Activated naive CD4-positive, alpha-beta T cell (primary cell): ENCODE measurements at places on chromosomes 11 and 22.

DNA sequence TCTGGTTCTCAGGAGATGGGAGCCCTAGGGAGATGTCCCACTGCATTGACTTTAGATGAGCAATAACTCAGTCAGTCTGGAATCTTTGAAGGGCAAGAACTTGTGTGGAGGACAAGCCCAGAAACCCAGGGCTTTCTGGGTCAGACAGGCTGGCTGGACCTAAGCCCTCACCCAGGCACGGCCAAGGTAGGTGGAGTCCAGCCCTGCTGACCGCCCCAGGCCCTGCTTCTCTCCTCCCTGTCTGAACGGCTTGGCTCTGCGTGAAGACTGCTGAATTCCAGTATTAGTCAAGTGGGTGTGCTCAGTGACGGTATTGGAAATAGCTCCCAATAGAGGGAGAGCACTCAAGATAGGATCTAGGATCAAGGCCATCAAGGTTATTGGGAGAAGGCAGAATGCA is 6.1 kb downstream of the CXCR5 start:
- no peak for DNase-seq

DNA sequence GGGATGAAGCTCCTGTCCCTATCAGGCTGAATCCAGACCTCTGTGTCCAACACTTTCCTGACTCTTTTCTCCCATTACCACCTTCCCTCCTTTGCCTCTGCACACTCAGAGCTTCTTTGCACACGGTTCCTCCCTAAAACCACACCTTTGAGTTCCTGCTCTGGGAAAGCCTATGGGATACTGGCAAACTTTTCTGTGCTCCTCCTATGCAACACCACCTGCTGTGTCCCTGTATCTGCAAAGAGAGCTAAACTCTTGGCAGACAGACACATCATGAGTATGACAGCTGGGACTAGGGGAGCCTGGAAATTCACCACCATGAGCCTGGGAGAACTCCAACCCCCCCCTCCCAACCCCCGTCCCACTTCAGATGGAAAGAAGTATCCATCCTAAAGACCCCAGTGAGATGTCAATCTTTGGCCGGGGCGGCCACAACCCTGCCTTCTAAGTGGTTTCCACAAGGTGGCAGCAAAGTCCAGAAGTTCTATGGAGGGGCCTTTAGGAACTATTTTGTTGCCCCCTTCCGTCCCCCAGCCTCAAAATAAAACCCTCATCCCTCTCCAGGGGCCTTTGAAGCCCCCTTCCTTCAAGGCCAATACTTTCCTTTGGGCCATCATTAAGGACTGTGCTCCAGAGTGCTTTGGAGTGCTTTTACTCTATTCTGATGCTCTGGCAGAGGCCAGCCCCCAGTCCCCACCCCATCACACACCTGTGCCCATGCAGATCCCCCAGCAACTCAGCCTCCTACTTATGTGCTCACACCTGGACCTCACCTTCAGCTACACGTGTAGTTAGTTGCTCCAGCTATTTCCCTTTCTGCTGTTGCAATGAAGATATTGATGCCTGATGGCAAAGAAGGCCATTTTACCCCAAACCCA is 19.4 kb downstream of the HTR3A start:
- DNase-seq = no peak

DNA sequence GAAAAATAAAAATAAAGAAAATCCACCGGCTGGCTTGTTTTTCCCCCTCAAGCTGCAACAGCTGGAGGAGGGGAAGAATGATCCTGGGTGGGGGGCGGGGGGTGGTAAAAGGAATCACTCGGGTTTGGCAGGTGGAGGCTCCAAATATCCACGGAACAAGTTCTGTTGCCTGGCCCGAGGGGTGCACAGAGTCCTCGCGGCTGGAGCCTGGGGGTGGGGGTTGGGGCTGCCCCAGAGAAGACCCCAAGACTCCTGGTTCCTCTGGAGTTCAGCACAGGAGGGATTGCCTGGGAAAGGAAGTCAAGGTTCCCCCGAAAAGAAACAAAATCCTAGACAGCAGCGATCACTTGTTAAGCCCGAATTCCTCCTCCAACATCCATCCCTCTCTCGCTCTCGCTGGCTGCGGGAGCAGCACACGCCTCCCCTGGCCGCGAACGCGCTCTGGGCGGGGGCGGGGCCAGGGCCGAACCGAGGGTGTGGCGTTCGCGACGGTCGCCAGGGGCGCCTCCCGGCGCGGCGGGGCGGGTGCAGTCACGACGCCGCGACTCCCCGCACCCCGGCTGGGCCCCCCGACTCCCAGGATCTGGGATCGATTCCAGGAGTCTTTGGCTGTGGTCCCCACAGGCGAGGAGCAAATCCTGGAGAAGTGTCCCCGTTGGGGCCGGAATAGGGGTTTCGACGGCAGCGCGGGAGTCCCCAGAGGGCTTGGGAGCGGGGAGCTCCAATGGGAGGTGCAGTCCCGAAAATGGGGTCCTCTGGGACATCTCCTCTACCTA is at the start of gene KCNA4:
Gene KCNA4, minus strand, starts transcription at position 443 of the 776 bp plus-strand sequence. CDS start 4,352 bp downstream, outside the sequence.
- DNase-seq = no peak

- no peak for DNase-seq
Observed at GRCh38 chr22:19661156-19661555, 53.1 kb upstream of the SEPTIN5 start.

DNA sequence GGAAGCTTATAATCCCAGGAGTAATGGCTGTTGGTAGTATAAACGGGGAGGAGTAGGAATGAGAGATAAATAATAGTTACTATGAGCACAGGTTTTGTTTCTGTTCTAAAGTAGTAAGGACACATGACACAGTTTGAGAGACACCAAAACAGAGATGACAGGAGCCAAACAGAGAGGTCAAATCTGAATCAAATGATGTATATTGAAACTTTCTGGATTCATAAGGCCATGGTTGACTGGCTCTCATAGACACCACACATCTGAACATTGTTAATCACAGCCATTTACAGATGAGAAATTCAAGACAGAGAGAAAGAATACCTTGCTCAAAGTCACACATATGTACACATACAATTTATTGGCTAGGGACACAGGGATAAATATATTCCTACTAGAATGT is 63.4 kb upstream of the UCP3 start:
- no peak for DNase-seq

DNA sequence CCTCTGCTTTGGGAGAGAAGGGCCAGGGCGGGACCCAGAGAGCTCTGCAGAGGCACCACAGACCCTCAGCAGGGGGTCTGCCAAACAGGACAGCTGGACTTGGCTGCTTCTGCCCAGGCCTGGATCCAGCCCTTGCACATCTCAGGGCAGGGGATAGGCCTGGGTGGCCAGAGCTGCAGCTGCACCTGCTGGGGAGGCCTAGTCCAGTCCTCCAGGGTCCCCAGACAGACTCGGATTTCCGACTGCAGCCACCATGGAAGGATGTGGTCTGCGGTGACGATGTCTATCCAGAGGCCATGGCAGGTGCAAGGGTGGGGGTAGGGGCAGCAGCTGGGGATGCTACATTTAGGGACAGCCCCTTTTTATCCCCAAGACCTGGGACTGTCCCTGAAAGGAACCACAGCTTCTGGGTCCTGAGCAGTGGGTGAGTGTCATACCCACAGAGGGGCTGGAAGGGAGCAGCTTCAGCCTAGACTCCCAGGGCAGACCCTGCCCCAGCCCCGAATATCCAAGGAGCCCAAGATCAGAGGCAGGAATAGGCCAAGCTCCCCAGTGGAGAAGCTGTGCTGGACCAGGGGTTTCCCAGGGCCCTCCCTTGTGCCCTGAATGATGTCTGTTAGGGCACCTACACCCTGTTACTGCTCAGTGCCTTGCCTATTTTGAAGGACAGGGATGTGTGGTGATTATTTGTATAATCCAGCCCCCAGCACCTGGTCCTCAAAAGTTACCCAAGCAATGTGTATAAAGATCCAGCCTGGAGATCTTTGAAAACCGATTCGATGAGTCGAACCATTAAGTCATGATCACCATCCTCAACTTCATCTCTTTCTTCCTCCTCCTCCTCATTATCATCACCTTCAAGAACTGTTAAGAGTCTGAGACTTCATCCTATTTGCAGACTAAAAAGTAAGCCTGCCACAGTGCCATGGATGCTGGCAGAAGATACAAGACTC is 2.5 kb upstream of the IGLL5 start:
- no peak for DNase-seq

DNA sequence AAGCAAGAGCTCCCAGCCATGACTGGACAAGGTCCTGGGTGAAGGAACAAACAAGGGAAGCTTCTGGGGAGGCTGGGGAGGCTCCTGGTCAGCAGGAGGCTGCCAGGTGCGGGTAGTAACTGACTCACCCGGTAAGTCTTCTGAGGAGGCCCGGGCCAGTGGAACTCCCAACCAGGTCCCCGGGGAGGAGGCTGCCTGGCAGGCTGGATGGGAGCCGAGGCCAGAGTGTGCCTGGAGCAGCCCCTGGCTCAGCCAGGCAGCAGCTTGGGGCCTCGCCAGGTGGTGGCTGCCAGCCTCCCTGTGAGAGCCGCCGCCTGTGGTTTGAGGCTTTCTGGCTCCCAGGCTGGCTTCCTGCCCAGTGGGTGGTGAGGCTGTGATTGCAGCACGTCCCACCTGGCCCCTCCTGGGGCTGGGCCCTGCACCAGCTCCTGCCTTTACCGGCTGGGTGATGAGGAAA is 46.2 kb downstream of the IGF2 start:
- no peak for DNase-seq

DNA sequence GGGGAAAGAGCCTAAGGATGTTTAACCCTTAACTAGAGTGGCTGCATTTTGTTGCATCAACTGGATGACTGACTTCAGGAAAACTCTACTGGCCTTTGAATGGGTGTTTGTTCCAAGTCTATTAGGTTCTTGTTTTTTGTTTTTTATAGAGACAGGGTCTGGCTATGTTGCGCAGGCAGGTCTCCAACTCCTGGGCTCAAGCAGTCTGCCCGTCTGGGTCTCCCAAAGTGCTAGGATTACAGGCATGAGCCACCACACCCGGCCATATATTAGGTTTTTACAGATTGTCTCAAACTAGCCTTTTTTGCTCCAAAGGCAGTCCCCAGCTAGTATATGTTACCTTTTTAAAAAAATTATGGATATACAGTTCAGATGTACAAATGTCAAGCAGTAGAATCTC is 1.1 kb downstream of the SMARCB1 start:
- no peak for DNase-seq

DNA sequence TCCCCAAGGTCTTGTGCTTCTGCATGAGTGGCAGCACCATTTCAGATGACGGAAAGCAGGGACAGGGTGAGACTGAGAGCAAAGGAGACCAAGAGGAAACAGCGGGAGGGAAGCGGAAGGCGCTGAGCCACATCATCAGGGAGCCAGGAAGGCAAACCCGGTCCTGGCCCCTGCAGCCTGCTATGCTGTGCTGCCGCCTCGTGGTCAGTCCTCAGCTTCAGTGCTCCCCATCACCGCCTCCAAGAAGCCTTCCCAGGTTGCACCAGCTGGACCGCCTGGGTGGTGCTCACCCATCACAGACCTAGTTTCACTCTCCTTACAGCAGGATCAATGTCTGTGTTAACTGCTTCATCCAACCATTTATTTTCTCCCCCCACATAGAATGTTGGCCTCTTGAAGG is 73.0 kb upstream of the PHF21B start:
- DNase-seq = no peak

DNA sequence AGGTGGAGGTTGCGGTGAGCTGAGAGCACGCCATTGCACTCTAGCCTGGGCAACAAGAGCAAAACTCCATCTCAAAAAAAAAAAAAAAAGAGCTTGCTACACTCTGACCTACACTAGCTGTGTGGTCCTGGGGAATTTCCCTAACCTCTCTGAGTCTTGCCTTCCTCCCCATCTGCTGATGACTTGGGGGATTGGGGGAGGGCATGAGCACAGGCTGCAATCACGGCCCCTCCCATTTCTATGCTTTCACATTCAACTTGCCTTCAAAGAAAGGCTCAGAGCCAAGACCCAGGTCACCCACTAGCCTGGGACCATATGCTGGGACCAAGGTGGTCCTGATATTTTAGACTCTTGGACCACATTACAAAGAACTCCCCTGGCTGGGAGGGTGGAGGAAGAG is 39.8 kb upstream of the TEF start:
- DNase-seq = no peak

DNA sequence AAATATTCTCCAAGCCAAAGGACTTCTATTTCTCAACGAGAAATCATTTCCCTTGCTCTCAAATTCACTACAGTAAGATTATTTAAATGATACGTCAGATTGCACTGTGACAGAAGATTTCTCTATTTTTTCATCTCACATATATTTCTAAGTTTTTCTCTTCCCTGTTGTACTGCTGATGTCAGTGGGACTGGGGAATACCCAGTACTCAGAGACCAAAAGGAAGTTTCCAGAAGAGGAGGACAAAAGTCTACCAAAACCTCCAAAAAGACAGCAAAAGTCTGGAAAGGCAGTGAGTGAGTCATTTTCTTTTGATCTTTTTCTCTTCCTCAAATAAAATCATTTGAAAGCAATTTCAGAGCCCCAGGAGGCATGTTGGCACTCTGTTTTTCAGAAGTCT is 149.8 kb upstream of the PITPNB start:
- no peak for DNase-seq

- DNase-seq = no peak
Observed at GRCh38 chr11:134679592-134679991, 267.6 kb upstream of the B3GAT1 start.

- DNase-seq = no peak
Observed at GRCh38 chr11:18320617-18321016, 1.3 kb downstream of the HPS5 start.

GRCh38 chr11:68692871-68693483 is 8.6 kb downstream of the GAL start:
- DNase-seq = no peak

DNA sequence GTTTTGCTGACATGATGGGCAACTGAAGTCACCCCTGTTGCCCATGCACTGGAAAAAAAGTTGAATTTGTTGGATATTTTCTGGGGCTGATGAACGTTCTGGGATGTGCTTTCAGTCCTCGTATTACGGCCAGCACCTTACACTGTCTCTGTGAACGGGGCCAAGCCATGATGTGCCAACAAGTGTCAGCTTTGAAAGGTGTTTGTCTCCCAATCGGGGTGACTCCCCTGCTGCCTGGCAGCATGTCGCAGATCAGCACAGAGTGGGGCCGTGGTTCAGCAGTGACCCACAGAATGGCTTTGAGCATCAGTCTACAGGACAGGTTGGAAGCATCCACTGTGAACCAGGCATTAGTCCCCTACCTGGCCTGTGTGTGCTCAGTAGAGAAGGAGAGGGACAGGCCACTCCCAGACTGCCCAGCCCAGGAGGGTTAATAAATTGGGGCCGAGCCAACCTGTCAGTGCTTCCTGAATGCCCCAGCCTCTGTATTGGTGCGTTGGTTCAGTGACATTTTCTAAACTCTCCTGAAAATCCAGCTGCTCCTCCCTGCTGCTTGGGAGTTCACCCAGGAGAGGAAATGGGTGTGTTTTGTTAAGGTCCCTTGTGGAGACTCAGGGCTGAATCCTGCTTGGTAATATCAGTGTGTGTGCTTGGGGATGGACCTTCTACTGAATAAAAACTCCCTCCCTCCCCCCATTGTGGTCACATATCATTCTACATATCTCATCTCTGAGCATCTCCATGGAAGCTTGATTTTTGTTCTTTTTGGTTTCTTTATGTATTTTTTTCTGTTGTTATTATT is 50.7 kb upstream of the TTC12 start:
- no peak for DNase-seq

DNA sequence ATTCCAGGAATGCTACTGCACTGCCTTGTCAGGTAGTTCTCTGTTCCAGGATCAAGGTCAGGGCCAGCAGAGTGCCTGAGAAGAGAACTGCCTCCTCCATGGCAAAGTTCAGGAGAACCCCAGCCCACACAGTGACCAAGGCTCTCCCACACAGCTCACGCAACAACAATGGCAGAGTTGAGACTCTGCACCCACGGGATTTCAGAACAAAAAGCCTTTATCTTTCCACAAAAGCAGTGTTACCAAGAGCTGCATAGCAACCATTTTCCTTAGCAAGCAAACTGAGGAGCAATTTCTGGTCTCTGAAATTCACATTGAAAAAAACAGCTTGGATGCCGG is 11.1 kb downstream of the PLAAT3 start:
- no peak for DNase-seq

- DNase-seq = no peak
Observed at GRCh38 chr11:74723511-74723910, 7.7 kb downstream of the CHRDL2 start.
